ENCODE measurements at places on chromosomes 5 and 9.
A peak's percentile ranks its signal among the peaks of the same experiment; 100 is the strongest.

DNA sequence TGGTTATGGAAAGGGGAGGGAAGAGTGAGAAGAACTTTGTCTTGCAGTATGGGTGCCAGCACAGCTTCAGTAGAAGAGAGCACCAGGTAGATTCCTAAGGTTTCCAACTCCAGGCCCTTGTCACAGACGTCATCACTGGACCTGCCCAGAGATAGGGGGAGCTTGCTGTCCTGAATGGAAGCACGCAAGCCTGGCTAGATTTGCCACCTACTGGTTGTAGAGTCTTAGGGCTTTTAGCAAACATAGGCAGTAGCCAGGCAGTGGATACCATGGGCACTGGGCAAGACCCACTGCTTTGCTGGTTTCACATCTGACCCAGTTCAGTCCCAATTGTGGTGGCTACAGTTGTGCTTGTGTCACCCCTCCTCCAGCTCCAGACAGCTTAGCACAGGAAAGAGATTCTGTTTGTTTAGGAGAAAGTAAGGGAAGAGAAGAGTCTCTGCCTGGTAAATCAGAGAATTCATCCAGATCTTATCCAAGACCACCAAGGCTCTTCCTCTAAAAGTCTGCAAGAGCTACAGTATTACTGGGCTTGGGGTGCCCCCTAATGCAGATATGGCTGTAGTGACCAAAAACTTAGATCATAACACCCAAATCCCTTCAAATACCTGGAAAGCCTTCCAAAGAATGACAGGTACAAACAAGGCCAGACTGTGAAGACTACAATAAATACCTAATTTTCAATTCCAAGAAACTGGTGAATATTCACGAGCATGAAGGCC lies 158.9 kb downstream of the HINT1 start:
- peak; percentile 39 for DNase-seq

DNA sequence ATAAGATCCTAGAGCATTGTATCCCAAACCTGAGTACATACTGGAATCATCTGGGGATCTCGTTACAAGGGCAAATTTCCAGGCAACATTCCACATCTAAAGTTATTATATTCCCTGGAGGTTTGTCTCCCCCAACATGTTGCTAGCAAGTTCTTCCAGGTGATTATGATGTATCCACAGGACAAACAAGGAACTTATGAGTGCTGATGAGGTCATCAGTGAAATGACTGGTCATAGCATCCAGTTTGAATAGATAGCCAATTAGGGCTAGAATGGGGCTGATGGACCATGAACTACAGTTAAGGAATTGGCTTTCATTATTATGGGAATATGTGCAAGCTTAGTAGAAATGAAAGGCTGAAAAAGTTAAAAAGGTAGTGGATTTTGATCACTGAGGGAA lies 115.2 kb downstream of the CWC27 start:
- no peak for DNase-seq

DNA sequence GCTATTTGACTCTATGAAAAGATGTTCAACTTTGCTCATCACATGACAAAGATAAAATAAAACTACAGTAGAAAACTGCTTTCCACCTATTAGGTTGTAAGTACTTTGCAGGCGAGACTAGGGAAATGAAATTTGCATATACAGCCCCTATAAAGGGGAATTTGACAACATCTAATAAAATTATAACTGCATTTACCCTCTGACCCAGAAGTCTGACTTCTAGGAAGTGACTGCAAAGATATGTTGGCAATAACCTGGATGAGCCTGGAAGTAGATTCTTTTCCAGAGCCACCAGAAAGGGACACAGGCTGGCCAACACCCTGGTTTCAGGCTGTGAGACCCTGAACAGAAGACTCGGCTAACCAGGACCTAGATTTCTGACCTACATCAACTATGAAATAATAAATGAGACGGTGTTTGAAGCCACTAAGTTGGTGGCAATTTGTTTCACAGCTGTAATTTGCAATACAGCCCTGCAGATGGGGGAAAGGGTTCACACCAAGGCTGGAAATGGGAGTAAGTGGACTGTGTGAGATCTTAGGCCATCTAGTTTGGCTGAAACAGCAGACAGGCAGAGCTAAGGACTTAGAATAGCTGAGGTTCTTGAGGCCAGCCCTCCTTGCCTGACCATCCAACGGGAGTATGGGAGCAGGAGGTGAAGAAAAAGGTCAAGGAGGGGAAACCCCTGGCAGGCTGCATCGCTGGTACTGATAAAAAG lies 106.6 kb downstream of the SIL1 start:
- DNase-seq, result no peak

- peak; percentile 80 for DNase-seq
Observed at GRCh38 chr5:33852319-33852718, 39.5 kb downstream of the ADAMTS12 start.

DNA sequence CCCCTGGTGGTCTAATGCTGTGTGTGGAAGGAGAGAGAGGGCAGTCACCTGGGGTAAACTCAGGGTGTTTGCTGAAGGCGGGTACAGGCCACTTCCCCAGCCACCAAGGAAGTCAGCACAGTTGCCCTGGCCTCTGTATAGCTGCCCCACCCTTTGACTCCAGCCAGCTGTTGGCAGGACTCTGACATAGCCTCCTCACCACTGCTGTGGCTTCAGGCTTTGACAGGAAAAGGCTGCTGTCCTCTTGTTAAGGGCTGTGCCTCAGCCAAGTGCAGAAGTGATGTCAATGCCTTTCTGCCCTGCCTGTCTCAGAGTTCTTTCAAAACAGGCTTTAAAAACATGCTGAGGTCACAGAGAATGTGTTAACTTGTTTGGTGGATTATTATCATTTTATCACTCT lies 487.2 kb upstream of the KLF4 start:
- DNase-seq, result peak; percentile 18

DNA sequence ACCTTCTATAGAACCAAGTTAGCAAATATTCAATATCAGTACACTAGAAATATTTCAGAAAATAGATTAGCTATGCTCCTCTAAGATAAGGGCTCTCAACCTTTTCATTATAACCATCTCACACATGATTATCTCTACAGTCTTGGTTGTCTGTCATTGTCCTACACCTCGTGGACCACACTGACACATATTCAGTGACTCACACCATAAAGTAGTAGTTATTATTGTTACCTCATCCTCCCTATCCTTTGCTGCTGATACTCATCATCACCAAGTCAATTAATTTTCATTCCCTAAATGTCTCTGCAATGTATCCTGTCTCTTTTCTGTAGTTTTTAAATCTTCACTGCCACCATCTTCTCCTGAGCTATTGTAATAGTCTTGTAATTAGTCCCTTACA lies 1309.2 kb upstream of the C9orf72 start:
- no peak for DNase-seq

DNA sequence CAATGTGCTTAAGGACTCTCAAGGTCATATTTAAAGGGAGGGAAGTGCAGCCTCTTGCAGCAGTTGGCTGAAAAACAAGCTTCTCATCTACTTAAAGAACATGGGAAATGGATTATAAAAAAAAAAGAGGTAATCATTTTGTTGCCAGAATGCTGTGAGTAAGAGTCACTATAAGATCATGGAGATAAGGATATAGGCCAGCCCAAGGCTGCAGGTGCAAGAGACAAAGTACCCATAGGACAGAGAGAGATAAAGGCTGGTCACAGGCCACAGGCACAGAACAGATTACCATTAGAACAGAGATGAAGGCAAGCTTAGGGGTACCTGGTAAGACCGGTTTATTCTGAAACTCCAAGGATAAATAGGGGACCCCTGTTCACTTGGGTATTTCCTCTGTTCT lies 70.5 kb downstream of the CDKN2A start:
- no peak for DNase-seq

DNA sequence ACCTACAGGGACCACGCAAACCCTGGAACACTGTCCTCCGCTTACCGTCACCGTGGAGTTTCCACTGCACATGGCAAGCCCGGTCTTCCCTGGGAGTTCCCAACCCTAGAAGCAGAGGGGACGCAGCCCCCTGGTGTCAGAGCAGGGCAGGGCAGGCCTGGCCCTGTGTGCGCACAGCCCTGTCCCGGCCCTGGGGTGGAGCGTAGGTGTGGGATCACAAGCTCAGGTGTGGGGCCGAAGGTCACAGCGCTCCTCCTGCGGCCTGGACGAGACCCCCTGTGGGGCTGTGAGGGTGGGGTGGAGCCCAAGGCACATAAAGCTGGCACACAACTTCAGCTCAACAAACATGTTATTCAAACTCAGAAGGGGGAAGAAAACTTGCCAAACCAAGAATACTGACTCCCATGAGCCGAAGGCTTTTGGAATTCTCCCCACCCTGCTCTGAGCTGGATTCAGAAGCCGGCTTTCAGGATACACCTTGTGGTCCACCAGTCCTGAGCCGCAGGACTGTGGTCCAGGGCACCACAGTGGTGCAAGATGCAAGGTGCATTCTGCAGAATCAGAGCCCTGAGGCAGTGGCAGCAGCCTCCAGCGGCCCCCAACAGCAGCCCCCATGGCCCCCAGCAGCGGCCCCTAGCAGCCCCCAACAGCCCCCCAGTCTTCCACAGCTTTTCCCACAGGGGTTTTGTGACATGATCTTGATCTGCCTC lies 11.8 kb upstream of the EXOC3 start:
- peak; percentile 57 for DNase-seq

- DNase-seq, result no peak
Observed at GRCh38 chr5:92780057-92780456, 801.0 kb downstream of the NR2F1-AS1 start.

DNA sequence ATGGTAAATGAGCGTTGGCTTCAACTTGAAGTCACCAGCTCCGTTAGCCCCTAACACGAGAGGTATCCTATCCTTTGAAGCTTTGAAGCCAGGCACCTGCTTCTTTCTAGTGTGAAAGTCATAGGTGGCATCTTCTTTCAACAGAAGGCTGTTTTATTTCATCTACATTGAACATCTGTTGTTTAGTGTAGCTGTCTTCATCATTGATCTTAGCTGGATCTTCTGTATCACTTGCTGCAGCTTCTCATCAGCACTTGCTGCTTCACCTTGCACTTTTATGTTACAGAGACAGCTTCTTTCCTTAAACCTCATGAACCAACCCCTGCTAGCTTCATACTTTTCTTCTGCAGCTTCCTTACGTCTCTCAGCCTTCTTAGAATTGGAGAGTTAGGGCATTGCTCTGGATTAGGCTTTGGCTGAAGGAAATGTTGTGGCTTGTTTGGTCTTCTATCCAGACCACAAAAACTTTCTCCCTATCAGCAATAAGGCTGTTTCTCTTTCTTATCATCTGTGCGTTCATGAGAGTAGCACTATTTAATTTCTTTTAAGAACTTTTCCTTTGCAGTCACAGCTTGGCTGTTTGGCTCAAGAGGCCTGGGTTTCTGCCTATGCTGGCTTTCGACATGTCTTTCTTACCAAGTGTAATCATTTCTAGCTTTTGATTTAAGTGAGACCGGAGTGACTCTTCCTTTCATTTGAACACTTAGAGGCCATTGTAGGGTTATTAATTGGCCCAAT lies 47.2 kb downstream of the PCSK5 start:
- DNase-seq, result no peak

GRCh38 chr9:134983074-134983473 lies 65.4 kb upstream of the FCN1 start:
- DNase-seq, result no peak

- DNase-seq, result no peak
Observed at GRCh38 chr9:36128349-36128748, 8.2 kb upstream of the GLIPR2 start.

DNA sequence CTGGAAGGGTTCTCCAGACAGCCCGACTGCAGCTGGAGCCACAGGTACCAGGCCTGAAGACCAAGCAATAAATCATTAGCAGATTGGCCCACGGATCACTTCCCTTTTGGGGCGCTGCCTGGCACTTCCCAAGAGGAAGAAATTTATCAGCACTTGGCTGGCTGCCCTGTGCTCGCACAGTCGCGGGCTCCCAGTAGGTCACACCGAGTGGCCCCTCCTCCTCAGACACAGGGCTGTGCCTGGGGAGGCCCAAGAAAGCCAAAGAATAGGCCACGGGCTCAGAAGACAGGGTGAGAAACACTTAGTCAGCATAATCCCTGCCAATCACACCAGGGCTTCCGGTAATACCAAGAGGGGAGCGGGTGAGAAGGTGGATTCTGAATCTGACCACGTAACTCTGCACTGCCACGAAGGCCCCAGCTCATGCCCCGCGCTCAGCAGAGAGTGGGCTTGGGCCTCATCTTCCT lies 115.7 kb upstream of the MSX2 start:
- no peak for DNase-seq

GRCh38 chr9:117777823-117778222 lies 73.6 kb downstream of the TLR4 start:
- DNase-seq, result no peak

All from adipocyte (in vitro differentiated cells).